ENCODE measurements at places on chromosomes 6 and 20. TPM values are rescaled to one million over a fixed set of nuclear protein-coding genes. Genes with fewer than 3 reads are reported as not detected.

Gene HLA-G
- total RNA-seq, result not detected

Gene LGSN
- 4.8 TPM for total RNA-seq

Gene OPRL1
- total RNA-seq, result 0.48 TPM

Gene SIRPB1
- 0.63 TPM for total RNA-seq

Gene SLC24A3
- 0.04 TPM for total RNA-seq

Measured in A549 treated with DMSO at 1 μM for 4 hours (cell line).